Esophagus muscularis mucosa (tissue), 4 donors: ENCODE measurements at places on chromosomes 1 and 21.
A peak's percentile ranks its signal among the peaks of the same experiment; 100 is the strongest.

GRCh38 chr21:25646474-25646873 is 7.4 kb downstream of the JAM2 start:
- no peak for DNase-seq

- no peak for DNase-seq
Observed at GRCh38 chr1:86504895-86505563, 36.3 kb downstream of the CLCA1 start.

DNA sequence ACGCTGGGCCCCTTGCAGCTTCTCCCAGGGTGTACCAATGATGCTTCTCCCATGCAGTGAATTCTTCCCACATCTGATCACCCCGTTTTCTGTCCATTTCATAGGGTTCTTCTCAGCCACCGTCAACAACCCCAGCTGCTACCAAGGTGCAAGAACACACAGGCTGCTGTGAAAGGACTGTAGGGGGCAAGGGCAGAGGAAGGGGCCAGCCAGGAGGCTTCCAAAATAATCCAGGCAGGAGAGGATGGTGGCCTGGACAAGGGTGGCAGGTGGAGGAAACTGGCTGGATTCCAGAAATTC is 113.3 kb upstream of the WNT4 start:
- no peak for DNase-seq

- DNase-seq: no peak
Observed at GRCh38 chr1:163866564-163866963, 544.8 kb downstream of the NUF2 start.

GRCh38 chr1:51509773-51510172 is 9.3 kb downstream of the EPS15 start:
- DNase-seq: no peak

DNA sequence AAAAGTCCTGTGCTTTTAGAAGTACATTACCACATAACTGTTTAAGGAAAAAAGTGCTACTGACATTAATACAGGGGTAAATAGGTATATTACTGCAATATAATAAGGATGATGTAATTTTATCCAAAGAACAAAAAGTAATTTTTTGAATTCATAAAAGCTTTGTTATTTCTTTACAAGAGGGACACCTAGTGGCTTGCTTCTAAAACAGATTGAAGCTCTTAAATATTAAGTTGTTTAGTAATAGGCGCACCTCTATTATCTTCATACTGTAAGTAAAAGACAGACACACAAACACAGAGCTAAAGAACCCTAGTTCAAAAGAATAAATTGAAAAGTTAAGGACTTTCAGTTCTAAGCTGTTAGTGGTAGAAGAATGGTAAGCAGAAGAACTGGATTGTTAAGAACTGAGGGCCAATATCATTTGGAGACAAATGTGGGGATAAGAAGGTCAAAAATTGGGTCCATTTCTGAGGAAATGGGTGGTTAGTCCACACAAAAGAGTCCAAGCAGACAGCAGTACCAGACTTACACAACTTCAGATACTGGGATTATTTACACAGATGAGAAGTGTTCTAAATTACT is 15.4 kb downstream of the ZNHIT6 start:
- DNase-seq: no peak

DNA sequence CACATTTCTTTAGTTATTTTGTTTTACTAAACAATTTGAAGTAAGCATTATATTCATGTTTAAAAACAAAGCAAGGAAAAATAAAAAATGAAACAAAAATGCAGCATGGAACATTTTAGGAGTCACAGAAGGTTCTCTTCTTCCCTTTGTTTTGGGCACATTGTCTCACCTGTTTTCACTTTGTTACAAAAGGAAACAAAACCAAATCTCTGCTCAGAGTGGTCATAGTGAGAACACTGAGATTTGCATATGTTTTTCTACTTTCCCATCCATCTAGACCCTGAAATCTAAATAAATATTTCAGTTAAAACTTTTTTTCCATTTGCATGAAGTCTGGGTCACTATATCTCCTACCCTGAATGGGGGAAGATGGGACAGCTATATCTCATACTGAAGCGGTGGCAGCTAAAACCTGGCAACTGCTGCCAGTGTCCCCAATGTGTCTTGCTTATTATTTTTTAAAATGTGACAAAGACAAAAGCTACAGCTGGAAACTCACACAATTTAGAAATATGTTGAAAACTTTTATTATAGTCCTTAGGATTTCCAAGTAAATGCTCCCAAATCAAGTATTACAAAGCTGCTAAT is 3.5 kb downstream of the EXOC8 start:
- DNase-seq: no peak

DNA sequence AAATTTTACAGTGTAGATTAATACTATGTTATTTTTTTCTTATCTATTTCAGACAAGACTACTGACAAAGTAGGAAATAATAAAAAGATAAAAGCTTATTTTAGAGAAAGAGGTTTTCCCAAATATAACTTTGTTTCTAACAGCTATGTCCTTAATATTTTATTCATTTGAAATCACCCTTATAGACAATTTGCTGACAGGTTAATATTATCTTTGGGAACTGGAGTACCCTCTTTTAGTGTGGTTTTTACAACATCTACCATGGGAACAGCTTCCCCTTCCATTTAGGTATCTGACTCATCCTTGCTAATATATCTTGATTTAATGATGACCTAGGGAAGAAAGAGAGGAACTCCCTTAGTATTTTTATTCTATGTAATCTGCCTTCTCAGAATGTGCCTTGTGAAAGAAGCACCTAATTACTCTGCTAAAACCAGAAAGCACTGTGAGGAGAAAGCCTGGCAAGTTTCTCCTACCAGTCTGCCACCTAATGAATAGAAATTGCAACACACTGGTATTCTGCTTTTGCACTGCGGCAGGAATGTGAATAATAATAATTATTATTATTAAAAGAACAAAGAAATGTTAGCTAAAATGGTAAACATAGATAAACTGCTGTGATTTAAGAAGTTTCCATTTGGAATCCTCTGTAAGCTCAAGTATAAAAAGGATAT is 192.8 kb downstream of the PDE4B start:
- no peak for DNase-seq

DNA sequence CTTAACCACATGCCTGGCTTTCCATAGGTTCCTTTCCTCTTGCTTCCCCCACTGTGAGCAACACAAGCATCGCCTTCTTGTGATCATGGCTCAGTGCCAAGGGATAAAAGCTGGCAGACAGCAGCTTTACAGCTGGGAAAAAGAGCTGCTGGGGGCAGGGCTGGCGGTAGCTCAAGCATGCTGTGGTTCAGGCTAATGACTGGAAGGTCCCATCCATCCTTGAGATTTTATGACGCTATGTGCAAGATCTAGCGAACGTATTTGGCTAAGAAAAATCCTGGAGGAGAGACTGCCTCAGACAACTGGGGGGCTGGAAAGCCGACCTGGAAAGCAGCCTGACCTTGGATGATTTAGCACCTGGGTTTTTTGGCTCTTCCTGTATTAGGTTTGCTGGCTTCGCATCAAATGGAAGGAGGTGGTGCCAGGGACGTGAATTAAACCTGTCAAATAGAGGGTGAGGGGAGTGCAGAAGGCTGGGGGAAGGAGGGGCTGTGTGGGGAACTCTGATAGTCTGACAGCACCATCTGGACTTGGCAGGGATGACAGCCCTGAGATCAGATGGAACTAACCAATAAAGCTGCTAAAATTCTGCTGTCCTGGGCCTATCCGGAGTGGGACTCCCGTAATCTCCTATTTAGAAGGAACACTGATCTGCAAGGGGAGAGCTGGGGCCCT is 34.8 kb downstream of the ZMYND12 start:
- no peak for DNase-seq

GRCh38 chr1:214506972-214507431 is 44.4 kb downstream of the PTPN14 start:
- DNase-seq: peak; percentile 75

GRCh38 chr1:235683653-235684052 is 34.1 kb upstream of the GNG4 start:
- DNase-seq: no peak

GRCh38 chr21:42545745-42546144 is 32.1 kb downstream of the SLC37A1 start:
- no peak for DNase-seq

DNA sequence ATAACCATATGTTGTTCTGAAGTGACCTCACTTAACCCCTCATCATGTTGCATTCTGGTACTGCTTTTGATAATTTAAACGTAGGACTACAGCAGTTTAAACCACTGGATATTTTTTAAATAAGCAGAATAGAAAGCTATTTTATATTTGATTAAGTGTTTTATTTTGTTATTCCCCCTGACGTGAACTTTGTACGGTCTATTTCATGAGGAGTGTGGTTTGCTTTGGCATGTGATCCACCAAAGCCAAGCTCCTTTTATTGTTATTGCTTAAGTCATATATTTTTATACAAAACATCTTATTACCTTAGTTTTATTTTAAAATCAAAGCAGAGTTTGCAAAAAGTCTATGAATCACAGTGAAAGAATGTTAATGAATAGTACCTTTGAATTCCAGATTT is 101.4 kb upstream of the L1TD1 start:
- no peak for DNase-seq

DNA sequence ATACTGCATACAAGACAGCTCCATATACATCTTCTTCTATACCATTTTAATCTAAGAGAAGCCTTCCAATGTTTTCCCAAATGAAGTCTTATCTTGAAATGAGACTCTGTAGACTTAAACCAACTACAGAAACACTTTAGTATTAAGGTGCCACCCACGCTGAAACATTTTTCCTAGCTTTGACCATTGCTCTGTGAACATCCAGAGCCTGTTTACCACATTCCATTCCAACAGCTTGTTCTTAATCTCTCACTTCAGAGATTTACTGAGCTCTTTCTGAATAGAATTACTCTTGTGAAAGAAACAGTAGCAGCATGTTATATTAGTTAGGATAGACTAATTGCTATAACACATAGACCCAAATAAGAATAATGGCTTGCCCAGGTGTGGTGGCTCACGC is 19.6 kb upstream of the POGZ start:
- DNase-seq: no peak

- DNase-seq: no peak
Observed at GRCh38 chr1:81174811-81175476, 625.8 kb upstream of the ADGRL2 start.

DNA sequence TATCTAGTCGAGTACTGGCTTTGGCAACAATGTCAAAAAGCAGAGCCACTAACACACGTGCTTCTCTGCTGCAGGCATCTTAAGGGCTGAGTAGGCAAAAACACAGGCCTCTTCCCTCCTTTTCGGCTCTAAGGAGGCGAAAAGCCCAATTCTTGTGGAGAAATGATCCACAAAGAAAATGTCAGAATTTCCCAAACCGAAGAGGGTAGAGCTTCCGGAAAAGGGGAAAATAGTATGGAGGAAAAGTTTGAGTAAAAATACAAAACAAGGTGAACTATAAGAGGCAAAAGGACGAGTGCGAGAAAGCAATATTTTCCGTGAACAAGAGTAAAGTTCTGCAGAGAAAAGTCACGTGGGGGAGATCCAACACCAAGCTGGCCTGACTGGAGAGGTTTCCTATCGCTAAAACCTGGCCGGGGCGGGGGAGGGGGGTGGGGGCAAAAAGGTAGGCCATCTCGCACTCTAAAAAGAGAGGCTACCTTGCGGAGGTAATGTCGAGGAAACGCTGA is 551 bp downstream of the ZRANB2 start:
- DNase-seq: no peak

- DNase-seq: no peak
Observed at GRCh38 chr21:28779914-28780313, 212.8 kb downstream of the LTN1 start.

DNA sequence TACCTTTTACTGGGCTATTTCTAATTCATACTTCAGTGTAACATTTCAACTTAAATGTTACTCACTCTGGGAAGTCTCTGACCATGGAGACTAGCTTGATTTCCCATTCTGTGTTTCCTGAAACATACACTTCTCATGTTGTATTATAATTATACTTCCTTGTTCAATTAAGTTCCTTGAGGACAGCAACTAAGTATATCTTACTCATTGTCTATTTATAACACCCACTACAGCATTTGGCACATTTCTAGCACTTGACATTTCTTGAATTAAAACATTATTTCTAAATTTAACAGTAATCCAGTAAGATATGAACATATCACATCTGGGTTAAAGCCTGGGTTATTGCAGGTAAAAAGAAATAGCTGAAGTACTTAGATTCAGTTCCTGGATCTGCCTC is 32.4 kb upstream of the F13B start:
- DNase-seq: no peak

GRCh38 chr1:113453771-113454083 is 63.4 kb downstream of the MAGI3 start:
- no peak for DNase-seq

DNA sequence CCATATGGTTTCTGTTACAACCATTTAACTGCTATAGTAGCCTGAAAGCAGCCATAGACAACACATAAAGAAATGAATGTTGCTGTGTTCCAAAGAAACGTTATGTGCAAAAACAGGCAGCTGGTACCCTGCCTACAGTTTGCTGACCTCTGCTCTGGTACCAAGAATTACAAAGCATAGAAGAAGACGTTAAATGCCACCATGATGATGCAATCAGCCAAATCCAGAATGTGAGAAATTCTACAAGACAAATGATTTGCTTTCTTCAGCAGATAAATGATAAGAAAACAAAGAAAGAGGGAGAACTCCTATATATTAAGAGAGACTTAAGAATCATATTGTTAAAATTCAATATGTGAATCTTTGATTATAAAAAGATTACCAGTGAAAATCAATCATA is 97.8 kb upstream of the PDE4B start:
- no peak for DNase-seq

DNA sequence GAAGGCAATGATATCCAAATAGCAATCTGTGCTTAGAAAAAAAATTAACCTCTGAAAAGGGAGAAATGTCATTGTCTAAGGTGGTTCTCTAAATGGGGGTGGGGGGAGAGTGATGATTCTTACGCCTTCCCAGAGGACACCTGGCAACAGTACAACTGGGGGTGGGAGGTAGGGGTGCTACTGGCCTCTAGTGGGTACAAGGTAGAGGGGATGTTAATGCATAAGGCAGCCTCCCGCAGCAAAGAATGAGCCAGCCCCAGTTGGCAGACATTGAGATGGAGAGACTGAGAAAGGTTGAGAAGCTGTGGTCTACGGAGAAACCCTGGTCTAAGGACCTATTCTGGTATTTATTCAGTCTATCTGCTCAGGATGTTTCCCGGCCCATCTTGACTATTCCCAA is 472.2 kb upstream of the RUNX1 start:
- DNase-seq: no peak

GRCh38 chr1:203596673-203597210 is 29.9 kb upstream of the ATP2B4 start:
- DNase-seq: no peak

DNA sequence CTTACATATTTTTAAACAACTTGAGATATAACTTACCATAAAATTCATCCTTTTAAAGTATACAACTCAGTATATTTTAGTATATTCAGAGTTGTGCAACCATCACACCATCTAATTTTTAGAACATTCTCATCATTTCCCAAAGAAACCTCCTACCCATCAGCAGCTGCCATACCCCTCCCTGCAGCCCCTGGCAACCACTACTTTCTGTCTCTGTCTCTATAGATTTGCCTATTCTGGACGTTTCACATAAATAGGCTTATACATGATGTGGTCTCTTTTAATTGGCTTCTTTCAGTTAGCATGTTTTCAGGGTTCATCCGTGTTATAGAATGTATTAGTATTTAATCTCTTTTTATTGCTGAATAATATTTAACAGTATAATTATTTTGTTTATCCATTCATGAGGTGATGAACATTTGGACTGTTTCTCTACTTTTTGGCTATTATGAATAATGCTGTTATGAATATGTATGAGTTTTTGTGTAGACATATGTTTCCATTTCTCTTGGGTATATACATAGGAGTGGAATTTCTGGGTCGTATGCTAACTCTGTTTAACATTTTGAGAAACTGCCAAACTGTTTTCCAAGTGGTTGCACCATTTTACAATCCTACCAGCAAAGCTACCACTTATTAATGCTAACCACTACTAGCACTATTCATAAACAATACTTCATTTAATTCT is 29.5 kb downstream of the WDR26 start:
- no peak for DNase-seq
